ENCODE measurements at places on chromosomes 4 and X.

DNA sequence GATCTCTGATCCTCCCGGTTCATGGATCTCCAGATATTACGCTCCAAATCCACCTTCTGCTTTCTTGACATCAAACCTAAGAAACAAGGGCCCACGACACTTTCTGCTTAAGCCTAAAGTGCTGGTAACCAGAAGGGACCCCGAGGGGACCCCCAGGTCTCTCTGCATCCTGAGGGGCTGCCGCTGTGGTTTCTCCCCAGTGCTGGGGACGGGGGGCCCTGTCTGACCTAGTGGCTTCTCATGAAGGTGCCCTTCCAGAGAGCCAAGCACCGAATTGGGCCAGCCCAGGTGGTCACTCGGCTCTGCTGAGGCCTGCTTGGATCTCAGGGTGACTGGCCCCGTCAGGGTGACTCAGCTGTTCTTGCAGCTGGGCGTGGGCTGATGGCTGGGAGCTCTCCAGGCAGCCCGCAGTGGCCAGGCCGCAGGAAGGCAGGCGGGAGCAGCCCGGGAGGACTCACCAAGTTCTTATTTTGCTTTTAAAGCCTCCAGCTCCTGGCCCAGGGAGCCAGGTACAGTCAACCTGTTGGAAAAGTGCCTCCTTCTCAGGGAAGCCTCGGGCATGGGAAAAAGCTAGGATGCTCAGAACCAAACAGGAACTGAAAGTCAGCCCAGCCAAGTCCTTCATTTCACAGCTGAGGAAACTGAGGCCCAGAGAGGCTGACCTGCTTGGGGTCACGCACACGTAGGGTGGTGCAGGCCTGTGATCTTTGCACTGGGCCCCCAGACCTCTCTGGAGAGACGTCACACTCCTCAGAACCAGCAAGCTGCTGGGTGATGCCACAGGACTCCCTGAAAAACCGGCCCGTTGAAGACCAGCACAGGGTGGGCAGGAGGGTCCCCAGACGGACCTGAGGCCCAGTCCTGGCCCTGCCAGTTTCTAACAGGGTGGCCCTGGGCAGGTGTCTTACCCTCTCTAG is 16.7 kb downstream of the BLOC1S4 start:
- no peak for DNase-seq

DNA sequence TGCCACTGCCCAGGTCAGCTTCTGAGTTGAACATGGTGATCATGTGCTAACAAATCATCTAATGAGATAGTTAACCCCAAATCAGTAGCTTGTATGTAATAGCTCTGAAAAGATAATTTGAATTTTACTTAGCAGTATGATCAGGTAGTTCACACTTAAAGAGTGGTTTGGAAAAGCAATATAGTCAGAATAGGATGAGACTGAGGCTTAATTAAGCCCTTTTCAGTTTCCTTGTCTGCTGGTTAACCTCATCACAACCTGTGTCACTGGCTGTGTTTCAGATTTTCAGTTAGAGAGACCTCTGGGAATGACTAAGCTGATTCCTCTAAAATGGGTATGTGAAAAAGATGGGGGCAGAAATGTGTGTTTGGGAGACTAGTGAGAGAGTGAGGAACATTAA is 38.1 kb downstream of the GPR174 start:
- DNase-seq = peak; percentile 84

DNA sequence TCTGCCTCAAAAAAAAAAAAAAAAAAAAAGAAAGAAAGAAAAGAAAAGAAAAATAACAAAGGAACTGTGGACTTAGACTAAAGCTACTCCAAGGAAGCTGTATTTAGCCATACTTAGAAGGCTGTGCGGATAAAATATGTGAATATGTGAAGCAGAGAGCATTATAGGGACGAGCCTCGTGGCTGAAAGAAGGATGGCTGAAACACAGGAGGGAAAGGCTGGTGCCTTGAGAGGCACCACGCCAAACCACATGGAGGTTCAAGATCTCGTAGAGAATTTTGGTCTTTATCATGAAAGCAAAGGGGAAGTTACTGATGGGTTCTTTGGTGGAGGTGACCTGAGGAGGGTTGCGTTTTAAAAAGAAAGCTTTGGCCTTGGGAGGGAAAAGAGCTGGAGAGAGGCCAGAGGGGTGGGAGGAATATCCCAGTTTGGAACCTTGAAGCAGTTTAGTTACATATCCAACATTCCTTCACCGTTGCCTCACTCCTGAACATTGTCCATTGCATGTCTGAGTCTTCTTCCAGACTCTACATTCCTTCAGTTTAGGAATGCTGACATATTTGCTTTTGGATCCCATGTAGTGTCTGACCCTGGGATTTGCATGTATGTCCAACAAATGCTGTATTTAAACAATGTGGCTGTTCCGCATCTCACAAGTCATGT is 82.5 kb downstream of the CPE start:
- no peak for DNase-seq

DNA sequence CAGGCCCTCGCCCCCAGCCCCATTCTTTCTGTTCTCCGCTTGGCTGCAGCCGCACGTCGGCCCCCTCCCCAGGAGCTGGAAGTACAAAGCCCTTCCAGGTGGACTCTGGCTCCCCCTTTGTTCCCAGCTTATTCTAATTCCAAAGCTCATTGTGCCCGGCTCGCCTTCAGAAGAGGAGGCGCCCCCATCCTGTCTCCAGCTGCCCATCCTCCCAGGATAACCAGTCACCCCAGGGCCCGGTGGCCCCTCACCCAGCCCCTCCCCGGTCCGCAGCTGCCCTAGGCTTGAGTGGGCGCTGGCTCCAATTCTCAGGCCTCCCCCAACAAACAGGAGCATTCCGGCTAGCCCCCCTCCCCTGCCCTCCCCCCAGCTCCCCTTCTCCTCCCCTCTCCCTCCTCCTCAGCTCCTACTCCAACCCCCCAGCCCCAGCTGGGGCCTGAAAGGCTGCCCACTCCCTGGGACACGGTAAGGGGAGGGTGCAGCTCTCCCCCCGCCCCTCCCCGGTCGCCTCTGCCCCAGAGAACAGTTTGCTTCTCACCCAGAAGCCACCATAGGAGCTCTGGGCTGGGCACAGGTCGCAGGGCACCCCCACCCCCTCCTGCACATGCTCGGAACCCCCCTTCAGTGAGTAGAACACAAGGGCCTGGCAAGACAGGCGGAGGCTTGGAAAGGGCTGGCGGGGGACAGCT is 3.1 kb upstream of the SLC6A8 start:
- DNase-seq = no peak

DNA sequence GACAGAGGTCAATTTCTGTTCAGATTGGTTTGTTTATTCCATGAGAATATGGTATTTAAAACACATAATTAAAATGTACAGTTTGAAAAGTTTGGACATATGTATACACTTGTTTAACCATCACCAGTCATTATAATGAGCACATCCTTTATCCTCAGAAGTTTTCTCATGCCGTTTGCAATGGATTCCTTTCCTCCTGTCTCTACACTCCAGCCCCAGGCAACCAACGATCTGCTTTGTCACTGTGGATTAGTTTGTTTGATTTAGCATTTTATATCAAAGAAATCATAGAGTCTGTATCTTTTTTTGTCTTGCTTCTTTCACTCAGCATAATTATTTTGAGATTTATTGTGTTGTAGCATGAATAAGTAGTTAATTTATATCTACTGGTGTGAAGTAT is 243.0 kb upstream of the TRAM1L1 start:
- DNase-seq = no peak

- DNase-seq = no peak
Observed at GRCh38 chr4:1523907-1524636, 117.8 kb upstream of the NKX1-1 start.

Measured in GM12865 (cell line).